Brain microvascular endothelial cell (primary cell): ENCODE measurements at places on chromosomes 5 and 9.
A peak's percentile ranks its signal among the peaks of the same experiment; 100 is the strongest.

DNA sequence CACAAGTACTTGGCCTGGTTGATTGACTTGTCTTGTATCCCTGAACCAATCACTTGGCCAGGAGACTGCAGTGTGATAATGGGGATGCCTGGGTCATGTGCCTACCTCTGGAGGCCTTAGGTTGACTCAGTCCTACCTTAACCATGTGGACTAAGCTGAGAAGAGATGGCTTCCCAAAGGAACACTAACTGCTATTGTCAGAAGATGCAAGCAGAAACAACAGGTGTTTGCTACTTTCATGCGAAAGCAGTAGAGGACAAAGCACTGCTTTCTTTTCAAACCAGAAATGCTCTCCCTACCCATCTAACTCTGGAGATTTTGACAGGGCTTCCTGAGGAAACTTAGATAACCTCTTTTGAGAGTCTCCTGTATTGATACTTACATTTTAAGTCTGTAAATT is 22.9 kb downstream of the CDK7 start:
- DNase-seq: no peak

DNA sequence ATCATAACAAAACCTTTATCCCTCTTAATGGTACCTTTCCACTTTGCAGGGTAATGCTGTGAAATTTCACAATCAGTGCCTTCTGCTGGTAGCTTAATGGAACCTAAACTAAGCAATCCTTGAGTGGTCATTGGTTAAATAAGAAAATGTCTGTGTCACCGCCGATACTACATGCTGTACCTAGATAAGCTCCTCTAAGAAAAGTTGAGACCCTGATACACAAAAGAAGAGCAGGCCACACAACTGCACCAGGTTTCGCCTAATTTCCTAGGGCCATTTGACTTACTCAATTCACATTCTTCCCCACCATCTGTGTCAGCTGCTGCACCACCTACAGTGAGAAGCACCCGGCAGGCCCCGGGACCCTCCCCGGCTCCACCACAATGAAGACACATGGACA is 9.0 kb upstream of the EDF1 start:
- no peak for DNase-seq

DNA sequence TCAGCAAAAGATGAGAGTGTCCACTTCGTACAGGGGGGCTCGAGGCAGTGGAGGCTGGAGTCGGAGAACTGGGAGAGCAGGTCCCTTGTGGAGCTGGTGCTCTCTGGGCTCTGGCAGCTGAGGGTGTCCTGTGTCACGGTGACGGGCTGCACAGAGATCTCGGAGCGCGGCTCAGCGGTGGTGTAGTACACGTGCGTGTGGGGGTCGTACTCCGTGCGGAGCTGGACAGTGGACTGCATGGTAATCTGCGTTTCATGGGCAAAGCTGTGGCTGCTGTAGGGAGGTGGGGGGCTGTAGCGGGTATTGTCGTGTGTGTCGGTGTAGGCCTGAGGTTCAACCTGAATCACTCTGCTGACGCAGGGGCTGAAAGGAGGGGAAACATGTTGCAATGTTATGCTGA is 48.0 kb downstream of the PTCH1 start:
- no peak for DNase-seq

DNA sequence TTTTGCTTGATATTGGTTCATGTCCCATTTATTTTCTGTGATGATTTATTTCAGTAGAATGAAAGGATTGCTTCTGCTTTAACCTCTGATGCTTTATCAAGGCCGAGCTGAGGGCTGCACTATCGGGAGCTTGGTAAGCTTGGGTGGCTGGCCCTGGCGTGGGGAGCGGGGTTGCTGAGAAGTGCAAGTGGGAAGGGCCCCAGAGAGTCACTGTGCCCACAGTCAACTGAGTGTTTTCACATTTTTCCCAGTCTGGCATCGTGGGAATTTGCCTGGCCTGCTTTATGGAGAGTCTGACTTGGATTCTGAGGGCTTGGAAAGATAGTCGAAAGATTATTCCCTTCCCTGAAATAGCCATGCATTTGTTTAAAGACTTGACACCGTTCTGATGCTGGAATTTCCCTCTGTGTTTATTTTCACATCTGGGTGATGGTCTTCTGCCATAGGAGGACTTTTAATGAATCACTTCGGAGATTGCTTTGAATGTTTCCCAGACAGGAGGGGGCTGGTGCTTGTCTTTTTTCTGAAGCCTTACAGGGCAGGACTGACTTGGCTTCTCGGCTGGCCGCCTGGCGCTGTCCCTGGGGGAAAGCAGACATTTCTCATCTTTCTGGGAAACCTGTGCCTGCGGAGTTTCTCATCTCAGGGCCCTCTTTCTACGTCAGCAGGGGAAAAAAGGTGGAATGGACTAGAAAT is 139.0 kb downstream of the BOD1 start:
- DNase-seq: peak; percentile 96

DNA sequence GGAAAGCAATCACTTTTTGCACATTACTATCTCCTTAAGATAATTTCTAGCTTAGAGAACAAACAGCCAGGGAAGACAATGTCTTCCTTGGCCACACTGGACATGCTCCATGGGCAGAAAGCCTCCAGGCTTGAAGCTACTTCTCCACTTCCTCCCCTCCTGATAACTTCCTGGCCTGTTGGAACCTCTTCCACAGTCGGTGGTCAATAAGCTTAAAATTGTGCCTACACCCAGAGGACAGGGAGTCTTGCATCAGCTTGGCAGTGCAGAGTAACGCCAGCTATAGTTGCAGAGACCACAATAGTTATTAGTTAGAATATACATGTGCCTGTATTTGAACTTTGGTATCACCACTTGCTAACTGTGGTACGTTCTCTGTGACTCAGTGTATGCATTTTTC is 58.1 kb upstream of the ABCA1 start:
- no peak for DNase-seq

- DNase-seq: no peak
These were observed 152.2 kb downstream of the GLIS3 start for GRCh38 chr9:4147476-4148230.

DNA sequence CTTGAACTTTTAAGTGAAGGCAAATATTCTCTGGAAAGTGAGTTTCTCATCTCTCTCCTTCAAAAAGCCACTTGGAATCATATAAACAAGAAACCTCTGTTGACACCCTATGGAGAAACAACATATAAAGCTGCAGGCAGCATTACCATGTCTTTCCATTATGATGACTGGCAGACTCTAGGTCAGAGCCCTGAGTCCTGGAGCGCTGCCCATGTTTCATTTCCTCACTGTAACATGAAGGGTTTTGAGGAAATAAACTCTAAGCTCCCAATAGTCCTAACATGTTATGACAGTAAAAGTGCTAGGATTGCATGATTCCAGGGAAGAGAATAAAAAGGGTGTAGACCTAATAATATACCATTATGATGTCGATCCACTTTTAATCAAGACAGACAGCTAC is 220.6 kb downstream of the CTNND2 start:
- DNase-seq: no peak

DNA sequence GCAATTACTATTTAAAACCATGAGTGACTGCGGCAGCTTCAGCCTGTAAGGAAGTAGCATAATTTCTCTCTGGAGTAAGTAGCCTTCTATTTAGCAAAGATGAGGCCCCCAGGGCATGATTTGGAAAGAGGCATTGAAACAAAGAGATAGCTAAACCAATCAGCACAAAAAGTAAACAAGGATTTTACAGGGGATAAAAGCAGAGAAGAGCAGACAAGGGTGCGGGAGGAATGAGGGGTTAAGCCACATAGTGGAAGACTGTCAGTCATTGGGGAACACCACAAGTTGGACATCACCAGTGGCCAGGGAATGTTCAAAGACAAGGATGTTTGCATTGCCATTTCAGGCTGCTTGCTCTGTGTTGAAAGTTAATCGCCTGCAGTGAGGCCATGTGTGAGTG is 24.0 kb upstream of the C5orf63 start:
- no peak for DNase-seq

DNA sequence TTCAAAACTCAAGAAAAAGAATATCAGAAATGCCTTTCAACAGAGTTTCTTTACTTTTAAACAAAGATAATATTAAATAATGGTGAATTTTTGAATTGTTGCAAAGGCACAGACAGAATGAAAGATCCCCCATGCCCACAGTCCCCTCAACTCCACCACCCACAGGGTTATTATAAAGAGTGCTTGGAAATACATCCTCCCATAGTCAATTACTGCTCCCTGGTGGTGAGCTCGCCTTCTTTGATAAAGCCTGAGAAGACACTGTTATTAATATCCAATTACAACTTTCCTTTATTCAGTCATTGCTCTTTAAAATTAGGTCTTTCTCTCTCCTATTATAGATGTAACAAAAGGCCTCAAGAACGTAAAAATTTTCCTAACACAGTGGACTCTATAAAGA is 490.2 kb upstream of the RORB start:
- no peak for DNase-seq

DNA sequence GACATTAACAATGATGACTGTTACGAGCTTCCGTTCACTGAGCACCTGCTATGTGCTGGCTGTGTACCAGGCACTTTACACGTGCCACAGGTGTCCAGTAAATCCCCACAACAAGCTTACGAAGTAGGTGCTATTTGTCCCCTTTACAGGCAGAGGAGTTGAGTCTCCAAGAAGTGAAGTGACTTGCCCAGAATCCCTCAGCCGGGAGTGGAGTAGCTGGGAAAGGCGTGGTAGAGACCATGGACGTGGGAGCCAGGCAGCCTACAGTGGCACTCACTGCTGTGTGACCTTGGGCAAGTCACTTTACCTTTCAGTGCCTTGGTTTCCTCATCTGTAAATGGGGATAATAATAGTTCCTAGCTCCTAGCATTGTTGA is 669 bp upstream of the AMBP start:
- DNase-seq: no peak

GRCh38 chr9:101582553-101582952 is 12.2 kb downstream of the PPP3R2 start:
- DNase-seq: peak; percentile 36

DNA sequence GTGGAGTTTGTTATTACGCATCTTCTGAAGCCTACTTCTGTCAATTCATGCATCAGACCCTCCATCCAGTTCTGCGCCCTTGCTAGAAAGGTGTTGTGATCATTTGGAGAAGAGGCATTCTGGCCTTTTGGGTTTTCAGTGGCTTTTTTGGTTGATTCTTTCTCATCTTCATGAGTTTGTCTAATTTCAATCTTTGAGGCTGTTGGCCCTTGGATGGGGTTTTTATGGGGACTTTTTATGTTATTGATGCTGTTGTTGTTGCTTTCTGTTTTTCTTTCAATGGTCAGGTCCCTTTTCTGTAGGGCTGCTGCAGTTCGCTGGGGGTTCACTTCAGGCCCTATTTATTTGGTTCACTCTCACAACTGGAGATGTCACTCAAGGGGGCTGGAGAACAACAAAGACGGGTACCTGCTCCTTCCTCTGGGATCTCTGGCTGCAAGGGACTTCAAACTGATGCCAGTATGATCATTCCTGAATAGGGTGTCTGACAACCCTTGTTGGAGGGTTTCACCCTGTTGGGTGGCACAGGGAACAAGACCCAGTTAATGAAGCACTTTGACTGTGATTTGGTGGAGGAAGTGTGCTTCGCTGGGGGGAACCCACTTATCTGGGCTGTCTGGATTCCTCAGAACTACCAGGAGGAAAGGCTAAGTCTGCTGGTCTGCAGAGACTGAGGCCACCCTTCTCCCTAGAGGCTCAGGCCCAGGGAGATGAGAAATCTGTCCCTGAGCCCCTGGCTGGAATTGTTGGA is 226.7 kb upstream of the PTGER4 start:
- no peak for DNase-seq

DNA sequence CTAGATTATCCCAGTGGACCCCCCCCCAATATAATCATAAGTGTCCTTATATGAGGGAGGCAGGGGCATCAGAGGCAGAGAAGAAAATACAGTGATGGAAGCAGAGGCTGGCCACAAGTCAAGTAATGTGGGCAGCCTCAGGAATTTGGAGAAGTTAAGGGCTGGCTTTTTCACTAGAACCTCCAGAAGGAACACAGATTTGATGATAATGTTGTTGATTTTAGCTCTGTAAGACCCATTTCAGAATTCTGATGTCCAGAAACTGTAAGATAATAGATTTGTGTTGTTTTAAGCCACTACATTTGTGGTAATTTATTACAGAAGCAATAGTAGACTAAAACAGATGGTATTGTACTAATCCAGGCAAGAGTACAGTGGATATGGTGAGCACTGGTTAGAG is 36.3 kb upstream of the LRRTM2 start:
- peak; percentile 42 for DNase-seq

DNA sequence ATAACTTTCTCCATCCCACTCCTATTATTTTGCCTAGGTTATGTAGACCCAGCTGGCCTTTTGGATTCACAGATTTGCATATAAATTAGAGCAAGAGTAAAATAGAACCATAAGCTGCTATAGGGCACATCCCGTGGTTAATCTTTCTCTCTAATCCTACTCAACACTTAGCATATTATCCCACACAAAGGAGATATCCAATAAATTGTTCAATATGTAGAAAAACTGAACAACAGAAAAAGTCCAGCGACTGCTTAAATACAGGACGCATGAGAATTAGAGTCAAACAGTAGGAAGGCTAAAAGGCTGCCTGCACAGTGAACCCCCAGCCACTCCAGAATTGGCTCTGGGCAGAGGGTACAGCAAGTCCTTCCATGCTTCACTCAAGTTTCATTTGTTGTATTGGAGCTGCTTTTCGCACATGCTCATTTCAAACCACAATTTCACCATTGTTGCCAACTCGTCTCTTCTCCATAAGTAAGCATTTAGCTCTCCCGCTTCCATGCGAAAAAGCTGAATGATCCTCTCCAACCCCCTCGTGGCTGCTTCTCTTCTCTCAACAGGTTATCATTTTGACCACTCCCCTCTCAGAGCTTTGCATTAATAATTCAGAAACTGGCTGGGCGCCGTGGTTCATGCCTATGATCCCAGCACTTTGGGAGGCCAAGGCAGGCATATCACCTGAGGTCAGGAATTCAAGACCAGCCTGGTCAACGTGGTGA is 14.1 kb upstream of the IQGAP2 start:
- no peak for DNase-seq

DNA sequence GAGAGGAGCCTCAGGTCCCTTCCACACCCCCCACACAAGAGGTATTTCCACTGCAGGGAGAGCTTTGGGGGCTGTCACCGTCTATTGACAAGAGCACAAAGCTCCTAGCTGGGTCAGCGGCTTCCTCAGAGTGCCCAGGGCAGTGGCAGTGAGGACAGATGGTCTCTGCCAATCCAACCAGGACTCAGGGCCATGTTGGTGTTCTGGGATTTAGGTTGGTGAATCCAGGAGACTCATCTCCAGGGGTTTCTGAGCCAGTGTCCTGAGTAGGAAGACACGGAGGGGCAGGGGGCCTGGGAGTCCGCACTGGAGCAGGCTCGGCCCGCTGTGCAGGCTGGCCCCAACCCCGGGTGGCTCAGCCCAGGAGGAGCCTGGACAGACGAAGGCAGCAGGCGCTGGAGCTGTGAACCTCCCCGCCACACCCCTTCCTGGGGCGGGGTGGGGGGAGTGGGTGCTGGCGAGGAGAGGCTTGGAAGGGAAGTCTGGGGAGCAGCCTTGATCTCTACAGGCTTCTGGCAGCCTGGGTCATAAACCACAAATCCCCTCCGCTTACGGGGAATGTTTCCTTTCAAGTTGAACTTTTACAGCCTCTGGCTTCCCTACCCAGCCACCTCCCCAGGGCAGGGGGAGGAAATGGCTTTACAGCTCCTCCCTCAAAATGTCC is 19.6 kb downstream of the CRB2 start:
- no peak for DNase-seq

GRCh38 chr5:176535664-176536131 is 1.5 kb downstream of the RNF44 start:
- no peak for DNase-seq
